Fibroblast of upper back skin (primary cell): ENCODE measurements at places on chromosomes 11 and 22.

DNA sequence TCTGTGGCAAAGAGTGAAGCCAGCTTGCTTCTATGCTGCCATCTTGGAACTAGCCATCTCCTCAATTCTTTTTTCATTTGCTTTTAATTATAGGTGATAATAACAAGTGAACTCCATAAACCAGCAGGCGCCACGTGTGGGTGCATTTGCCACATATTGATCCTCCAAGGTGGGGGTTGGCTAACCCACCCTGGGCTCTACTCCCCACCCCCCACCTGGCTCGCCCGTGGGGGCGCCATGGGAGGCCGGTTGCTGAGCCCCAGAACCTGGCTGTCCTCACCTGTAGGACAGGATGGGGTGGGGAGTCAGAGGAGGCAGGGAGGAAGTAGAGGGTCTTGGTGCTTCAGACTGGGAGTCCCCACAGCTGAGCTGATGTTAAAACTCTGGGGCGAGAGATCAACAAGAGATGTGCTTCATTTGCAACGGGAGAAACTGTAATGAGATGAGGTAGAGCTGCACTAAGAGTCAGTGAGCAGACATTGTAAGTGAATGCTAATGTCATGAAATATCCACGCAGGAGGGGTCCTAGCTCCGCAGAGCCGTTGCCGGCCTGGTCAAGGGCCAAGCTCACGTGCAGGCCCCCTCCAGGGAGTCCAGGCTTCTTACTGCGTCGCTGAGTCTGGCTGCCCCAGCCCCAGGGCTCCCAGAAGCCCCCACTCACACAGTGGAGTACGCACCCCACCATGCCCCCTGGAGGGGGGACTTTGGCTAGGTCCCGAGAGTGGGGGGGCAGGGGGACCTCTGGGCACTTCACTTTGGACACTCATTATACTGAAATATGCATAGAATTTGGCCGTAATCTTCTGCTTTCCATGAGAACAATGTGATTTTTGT, 59.4 kb downstream of the BRD1 start:
- DNase-seq, result no peak

- peak; percentile 72 for DNase-seq
These were observed 40.0 kb downstream of the TPCN2 start for GRCh38 chr11:69088676-69089146.

- DNase-seq, result no peak
These were observed 34.0 kb downstream of the AMPD3 start for GRCh38 chr11:10488934-10489691.

- no peak for DNase-seq
These were observed 12.6 kb downstream of the SERPIND1 start for GRCh38 chr22:20786536-20786979.

- DNase-seq, result peak; percentile 8
These were observed 147.5 kb downstream of the CRYBB2 start for GRCh38 chr22:25366876-25367466.

DNA sequence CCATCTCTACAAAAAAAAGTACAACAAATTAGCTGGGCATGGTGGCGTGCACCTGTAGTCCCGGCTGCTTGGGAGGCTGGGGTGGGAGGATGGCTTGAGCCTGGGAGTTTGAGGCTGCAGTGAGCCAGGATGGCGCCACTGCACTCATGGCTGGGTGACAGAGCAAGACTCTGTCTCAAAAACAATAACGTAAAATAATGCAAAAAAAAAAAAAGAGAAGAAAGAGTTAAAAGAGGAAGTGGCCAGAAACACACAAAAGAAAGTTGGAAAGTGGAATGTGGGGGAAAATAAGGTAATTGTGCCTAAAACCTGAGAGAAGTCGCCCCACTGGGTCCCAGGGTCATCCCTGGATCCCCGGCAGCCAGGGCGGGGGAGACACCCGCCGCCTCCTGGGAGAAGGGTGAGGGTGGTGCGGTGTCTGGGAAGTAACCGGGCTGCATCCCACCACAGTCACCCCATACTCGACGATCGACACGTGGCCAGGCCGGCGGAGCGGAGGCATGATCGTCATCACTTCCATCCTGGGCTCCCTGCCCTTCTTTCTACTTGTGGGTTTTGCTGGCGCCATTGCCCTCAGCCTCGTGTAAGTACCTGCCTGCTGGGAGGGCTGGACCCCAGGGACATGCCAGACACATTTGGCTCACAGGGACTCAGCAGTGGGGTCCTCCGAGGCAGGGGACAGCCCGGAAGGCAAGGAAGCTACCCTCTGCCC, 8.1 kb downstream of the UPK3A start:
- no peak for DNase-seq

DNA sequence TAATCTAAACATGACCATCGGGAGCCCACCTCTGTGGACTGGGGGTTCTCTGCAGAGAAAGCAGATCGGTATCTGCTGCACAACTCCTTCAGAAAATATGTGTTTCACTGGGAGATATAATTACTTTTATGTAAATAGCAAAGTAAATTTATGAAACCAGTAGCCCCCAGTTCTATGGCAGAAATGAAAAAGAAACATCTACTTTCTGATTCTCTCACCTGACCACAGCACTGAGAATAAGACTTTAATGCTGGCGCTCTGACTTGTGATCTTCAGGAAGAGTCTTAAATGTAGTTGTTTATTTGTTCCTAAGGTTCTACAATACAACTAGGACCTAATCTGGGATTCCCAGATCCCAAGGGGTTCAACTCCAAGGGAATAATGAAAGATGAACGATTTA, 518.0 kb downstream of the DLG2 start:
- DNase-seq, result no peak

GRCh38 chr11:61507012-61507768, 1.4 kb upstream of the LRRC10B start:
- DNase-seq, result no peak

DNA sequence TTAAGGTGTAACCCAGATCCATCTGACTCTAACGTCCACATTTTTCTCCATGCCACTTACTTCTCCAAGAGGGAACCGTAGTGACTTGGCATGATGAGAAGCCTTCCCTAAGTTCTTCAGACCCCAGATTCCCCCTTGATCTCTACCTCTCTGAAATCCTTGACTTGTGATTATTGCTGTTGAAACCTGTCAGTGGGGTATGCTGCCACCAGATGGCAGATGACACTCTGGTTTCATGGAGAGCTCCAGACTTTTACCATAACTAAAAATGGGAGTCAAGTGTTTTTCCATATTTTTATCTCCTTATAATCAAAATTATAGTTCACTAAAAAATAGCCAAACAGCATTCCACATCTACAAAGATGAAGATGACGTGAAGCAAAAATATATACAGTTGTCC, 504.2 kb downstream of the SOX6 start:
- peak; percentile 12 for DNase-seq

DNA sequence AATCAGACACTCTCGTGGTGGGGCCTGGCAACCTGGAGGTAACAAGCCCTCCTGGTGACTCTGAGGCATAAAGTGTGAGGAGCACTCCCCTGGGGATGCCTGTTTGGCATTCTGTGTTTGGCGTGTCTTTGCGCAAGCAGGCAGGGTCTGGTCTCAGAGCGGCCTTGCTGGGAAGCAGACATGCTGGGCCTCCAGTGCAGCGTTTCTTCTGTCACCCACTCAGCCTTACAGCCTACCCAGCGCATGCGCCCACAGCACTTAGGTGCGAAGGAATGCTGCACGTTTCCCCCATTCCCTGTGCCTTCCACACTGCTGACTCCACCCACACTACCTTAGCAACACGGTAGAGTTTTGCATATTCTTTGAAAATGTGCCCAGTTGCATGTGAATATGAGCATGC, 7.4 kb upstream of the CXCR5 start:
- no peak for DNase-seq

DNA sequence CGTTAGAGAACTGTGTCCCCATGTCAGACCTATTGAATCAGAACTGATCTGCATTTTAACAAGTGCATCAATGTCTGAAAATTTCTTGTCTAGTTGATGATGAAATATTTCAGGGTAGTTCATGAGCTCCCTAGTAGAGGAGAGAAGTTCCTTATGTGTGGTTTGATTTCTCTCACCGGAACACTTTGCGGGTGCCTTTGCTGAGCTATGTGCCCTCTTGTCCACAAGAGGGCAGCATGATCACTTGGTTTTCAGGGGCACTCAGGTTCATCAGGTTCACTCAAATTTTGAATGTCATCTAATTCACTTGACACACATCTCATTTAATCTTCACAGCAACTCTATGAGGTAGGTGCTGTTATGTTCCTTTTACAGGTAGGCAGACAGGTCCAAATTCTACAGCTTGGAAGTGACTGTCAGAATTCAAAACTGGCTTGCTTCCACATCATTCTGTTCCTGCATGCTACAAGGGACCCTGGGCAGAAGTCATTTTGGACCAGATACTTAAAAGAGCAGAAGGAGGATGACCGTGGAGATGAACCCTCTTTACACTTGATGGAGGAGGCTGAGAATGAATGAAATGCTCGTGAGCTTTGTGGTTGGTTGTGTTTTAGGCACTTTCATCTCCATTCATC, 55.6 kb downstream of the P4HA3 start:
- peak; percentile 63 for DNase-seq

DNA sequence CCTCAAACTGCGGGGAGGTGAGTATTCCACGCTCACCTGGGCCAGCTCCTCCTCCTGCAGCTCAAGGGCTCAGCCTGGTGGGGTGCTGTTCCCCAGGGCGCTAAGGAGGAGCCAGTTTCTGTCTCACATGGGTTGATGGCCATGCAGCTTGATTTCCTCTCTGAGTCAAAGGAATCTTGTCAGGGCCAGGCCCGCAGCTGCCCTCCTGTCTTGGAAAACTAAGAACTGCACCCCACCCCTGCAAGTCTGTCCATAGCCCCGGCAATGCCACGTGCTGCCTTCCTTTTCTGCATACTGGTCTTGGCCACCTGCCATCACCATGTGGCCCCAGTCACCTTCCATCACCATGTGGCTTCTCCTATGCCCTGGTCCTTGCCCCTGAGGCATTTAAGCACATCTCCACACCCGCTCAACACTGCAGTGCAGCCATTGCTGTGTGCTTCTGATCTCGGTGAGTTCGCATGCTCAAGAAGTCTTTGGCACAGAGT, 35.2 kb upstream of the CLDN5 start:
- no peak for DNase-seq

- DNase-seq, result no peak
These were observed 53.6 kb upstream of the USP47 start for GRCh38 chr11:11788063-11788710.

- DNase-seq, result no peak
These were observed 33.1 kb upstream of the ADORA2A start for GRCh38 chr22:24394254-24394653.

- DNase-seq, result peak; percentile 30
These were observed 13.3 kb upstream of the MICALL1 start for GRCh38 chr22:37892566-37893335.

GRCh38 chr11:131037873-131038272, 121.6 kb upstream of the SNX19 start:
- no peak for DNase-seq

- peak; percentile 42 for DNase-seq
These were observed 617 bp downstream of the CSKMT start for GRCh38 chr11:62665599-62666258.

- DNase-seq, result peak; percentile 85
These were observed 222.3 kb downstream of the ETS1 start for GRCh38 chr11:128365044-128365443.

DNA sequence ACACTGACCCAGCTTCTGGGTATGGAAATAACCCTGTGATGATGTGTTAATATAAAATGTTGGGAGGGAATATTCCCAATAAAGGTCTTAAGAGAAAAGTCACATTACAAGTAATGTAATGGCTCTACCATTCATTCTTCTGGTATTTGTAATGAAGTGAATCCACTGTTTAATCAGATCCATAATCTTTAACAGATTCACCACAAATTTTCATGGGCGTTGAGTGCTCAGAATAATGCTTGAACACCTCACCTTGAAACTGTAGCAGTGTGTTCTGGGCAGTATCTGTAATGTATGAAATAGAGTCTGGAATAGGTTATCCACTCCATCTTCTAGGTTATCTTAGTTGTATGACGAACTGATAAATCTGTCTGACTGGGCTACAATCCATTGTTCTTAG, 26.6 kb upstream of the CRTAM start:
- DNase-seq, result peak; percentile 29

- peak; percentile 80 for DNase-seq
These were observed 80.0 kb downstream of the C11orf91 start for GRCh38 chr11:33620423-33621171.

DNA sequence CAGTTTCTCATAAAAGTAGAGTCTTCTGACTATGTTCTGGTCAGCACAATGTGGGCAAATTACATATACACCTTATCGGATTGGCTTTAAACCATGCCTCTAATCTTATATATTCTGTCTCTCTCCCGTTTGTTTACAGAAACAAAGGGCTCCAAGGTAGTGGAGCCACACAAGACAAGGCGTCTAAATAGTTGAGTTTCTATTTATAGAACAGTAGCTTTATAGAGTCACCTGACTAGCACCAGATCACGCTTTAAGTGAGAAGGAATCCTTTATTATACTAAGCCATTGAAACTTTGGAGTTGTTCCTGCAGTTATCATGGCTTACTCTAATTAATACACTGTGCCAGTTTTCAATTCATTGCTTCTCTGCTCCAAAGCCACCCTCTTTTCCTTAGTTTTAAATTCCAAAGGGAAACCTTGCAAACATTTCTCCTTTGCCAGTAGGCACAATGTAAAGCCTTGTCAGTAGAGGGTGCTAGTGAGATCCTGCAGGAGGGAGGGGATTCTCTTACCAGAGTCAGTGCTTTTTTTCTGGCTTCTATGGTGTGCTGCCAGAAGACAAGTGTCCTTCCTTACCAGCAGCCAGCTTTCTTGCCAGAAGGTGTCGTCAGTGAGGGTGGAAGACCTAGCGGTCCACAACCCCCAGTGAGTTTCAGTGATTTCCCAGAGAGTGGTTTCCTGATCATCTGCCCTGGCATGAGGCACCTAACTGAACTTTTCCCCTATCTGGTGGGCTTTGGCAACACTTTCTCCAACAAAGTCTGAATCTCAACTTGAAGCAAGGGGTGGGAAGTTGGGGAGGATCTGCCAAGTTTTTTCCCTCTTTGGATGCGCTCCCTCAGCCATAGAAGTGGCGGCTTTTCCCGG, 71.7 kb downstream of the RAB38 start:
- DNase-seq, result peak; percentile 57

- no peak for DNase-seq
These were observed 16.9 kb downstream of the IL17RA start for GRCh38 chr22:17101475-17102296.

DNA sequence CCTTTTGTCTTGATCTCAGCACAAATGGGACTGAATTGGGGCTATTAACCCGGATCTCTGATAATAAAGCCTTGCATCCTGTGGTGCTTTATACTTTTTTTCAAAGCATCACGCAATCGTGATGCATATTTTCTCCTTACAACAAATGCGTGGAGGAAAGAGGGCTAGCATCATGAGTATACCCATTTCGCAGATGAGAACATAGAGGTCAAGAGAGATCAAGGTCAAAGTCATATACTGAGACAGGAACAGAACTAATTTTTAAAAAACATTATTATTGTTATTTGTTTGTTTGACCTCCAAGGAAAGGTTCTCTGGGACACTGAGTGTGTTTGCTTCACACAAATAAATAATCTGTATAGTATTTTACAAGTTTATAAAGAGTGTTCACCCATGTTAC, 191.2 kb downstream of the ST3GAL4 start:
- DNase-seq, result no peak
